NCI-H524 (cell line): ENCODE measurements at places on chromosomes 1 and 21.

DNA sequence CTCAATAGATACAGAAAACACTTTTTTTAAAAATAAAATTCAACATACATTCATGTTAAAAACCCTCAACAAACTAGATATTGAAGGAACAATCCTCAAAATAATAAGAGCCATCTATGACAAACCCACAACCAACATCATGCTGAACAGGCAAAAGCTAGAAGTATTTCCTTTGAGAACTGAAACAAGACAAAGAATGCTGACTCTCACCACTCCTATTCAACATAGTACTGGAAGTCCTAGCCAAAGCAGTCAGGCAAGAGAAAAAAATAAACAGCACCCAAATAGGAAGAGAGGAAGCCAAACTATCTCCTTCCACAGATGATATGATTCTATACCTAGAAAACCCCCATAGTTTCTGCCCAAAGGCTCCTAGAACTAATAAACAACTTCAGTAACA is 46.2 kb upstream of the IVNS1ABP start:
- DNase-seq: no peak

DNA sequence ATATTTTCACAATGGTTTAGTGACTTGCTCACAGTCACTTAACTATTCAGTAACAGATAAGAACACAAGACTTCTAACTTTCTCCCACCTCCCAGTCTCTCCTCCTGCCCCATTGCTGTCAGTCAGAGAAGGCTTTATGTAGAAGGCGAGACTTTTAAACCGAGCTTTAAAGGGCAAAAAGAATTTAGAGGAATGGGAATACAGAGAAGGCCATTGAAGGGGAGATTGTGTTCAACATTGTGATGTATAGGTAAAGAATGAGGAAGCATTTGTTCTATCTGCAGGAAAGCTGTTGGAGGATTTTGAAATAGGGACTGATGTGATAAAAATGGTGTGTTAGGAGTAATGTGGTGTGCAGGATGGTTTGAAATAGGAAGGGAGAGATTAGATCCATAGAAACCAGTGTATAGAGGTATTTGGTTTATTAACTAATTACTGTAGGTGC is 7.3 kb downstream of the POU2F1 start:
- no peak for DNase-seq

- no peak for DNase-seq
Measured at GRCh38 chr1:166843769-166844596, 4.7 kb downstream of the POGK start.

- no peak for DNase-seq
Measured at GRCh38 chr1:145730900-145731299, 11.6 kb downstream of the CD160 start.

DNA sequence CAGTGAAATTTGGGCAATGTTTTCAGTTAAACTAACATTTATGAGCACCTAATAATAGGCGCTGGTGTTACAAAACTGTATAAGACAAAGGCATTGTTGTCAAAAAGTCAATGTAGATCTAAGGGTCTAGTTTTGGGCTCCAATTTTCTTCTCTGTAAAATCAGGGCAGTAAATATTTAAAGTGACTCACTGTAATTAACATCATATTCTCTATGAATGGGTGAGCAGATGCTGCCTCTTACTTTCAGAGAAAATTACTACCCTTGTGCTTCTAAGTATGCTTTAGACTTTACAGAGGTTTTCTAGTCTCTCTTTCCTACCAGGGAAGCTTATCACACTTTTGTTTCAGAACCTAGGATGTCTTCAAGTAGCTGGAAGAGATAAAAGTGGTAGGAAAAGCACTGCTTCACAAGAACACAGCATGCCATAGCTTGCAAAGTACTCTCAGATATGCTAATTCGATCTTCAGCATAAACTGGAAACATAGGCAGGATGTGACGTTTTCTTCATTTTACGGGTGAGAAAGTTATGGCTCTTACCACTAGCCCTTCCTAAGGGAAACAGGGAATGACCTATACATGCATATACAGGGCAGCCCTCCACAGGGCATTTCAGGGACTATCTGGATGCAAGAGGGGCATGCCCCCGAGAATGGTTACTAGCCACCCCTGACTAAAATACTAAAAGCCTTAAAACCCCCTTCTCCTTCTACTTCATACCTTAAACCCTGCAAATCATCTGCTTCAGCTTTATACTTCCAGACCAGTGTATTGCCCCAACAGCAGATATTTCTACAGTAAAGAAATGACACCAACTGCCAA is 2.6 kb downstream of the C1orf116 start:
- no peak for DNase-seq

GRCh38 chr1:59116920-59117542 is 179.9 kb upstream of the FGGY start:
- DNase-seq: no peak

DNA sequence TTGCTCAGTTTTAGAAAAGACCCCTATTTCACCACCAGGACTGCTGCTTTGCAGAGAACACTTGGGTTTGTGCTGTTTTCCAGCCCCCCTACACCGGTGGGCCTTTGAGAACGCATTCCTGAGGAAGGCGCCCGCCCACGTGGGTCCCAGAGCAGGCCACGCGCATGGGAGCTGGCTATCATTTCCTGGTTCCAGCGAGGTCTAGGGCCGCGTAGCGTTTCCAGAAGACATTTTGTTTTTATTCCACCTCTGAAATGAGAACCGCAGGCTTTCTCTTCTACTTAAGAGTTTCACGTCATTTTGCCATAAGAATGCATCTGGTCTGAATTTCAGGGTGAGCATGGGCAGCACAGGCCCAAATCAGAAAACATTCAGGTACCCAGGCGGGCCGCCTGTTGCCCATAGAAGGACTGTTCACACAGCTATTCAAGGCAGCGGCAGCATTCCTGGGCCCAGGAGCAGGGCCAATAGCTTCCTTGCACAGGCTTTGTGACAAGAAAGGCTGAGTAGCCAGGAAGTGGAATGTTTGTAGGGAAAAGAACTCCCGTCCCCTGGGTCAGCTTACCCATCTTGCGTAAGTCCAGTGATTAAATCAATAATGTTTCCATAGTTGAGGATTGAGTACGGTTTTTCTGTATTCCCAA is 1.4 kb upstream of the KLHL21 start:
- no peak for DNase-seq

DNA sequence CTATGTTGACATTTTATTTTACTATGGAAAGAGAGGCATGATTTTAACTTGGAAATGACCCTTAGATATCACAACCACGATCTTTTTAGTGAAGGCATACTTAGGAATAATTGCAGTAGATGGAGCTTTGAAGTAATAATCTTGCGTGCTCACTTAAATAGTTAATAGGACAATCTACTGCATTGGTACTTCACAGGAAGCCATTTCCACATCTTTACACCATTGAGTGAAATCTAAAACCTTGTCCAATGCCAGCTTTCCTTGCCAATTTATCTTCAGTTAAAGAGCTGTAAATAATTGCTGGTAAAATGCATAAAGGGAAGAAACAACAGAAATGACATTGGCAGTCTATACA is 586.3 kb downstream of the ADGRL2 start:
- DNase-seq: no peak

GRCh38 chr1:107683683-107684082 is 281.3 kb downstream of the VAV3 start:
- DNase-seq: no peak

DNA sequence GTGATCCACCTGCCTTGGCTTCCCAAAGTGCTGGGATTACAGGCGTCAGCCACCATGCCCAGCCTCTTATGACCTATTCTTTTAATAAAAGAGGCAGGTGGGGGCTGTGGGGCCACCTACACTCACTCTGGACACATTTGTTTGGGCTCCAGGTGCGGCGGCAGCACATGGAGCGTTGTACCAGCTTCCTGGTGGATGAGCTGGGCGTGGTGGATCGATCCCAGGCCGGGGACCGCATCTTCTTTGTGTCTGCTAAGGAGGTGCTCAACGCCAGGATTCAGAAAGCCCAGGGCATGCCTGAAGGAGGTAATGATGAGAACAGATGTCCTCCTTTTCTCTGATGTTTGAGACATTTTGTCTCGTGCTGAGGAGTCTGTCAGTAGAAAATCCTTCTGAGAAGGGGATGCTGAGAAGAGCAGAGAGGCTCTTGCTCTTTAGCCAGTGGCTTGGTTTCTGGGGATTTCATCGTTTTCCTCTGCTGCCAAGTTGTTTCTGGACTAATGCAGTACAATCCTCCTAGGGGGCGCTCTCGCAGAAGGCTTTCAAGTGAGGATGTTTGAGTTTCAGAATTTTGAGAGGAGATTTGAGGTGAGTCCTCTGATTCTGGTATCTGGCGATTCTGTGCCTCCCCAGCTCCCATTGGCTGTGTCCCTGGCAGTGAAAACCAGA is 17.9 kb upstream of the MIIP start:
- peak; percentile 37 for DNase-seq
